ENCODE measurements at places on chromosomes 5 and 9.

DNA sequence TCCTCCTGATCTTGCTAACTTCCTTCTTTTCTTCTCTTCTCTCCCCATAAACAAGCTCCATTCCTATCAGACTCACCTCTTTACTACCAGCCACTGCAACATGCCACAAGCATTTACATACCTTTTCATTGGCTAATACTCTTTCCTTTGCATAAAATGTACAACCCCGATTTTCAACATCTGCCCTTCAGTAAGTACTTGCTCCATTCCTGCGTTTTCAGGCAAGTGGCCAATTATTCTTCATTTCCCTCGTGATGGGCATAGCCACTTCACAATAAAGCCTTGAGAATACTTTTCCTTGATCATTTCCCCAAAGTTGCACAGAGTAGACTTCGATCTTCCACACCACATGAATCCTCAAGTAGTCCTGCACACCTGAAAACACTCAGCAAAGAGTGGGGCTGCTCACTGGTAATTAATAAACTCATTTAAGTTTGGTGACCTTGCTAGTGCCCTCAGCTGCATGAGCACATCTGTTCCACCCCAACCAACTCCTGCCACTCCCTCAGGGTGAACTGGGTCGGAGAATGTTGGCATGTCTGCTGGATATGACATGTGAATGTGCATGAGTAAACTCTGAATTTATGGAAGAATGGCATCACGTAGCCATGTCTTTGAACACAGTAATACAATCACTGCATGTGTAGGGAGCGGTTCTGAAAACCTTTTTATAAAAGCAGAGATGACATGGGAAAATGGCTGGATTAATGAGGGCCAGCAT lies 535.8 kb downstream of the SEMA5A start:
- peak; percentile 59 for DNase-seq

- DNase-seq: no peak
These were observed 37.9 kb downstream of the SPZ1 start for GRCh38 chr5:80357671-80358070.

GRCh38 chr9:112249277-112249676 lies 74.2 kb upstream of the SUSD1 start:
- DNase-seq: no peak

GRCh38 chr9:16282216-16282615 lies 588.3 kb downstream of the BNC2 start:
- DNase-seq: no peak

- no peak for DNase-seq
These were observed 91.2 kb downstream of the RFK start for GRCh38 chr9:76302947-76303550.

- DNase-seq: no peak
These were observed 20.1 kb downstream of the FIBCD1 start for GRCh38 chr9:130918826-130919558.

GRCh38 chr5:6326776-6327175 lies 51.6 kb downstream of the MED10 start:
- DNase-seq: no peak

GRCh38 chr9:127123064-127123890 lies 842 bp upstream of the ANGPTL2 start:
- no peak for DNase-seq

GRCh38 chr5:55520117-55520839 lies 14.5 kb downstream of the PLPP1 start:
- DNase-seq: no peak

DNA sequence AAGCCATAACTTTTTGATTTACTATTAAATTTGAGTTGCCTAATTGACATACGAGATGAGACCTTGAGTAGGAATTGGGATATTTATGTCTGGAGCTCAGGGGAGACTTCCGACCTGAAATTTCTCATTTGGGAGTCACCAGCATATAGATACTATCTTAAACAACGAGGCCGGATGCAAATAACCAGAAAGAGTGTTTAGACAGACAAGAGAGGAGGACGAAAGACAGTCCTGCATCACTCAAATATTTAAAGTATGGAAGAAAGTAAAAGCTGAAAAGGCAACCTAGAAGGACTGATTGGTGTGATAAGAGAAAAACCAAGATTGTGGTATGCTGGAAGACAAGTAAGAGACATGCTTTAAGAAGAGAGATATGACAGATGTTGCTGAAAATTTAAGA lies 675.0 kb upstream of the NUDT12 start:
- no peak for DNase-seq

- no peak for DNase-seq
These were observed 9.6 kb downstream of the SEC61B start for GRCh38 chr9:99231711-99232110.

GRCh38 chr9:126204708-126205225 lies 121.9 kb upstream of the MVB12B start:
- DNase-seq: no peak

- DNase-seq: no peak
These were observed 47.1 kb upstream of the PCA3 start for GRCh38 chr9:76717176-76717575.

GRCh38 chr5:40171971-40172370 lies 507.7 kb upstream of the PTGER4 start:
- DNase-seq: peak; percentile 15

GRCh38 chr5:74916831-74917710 lies 50.9 kb upstream of the FAM169A start:
- DNase-seq: no peak

DNA sequence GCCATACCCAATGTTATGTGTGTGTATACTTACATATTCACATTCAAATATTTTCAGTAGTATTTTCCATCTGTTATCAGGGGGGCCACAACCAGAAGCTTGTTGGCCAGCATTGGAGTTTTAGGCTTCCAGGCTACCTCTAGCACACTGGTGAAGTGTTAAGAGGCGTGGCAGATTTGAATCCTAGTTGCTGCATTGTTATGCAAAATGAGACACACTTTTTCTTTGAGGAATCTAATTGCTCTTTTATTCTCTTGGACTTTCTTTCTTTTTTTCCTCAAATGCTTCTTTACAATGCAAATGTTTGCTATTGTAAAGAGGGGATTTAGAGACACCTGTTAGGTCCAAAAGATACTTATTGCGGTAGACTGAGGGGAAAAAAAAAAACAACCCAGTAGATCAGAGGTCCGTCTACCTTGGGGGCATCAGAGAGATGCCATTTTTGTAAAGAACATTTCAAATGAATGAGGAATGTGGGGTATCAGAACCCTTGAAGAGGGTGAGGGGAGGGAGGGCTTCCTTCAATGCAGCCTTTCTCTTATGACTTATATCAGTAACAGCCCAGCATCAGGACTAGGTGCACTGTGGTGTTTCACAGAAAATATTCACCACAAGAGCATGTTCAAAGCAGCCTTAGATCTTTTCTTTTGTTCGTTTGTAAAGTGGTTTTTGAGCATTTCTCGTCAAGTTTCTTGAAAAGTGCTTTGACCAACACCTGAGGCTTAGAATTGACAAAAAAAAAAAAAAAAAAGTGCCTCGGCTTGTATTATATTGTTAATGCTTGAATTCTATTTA lies 3.8 kb downstream of the SMARCA2 start:
- no peak for DNase-seq

- DNase-seq: no peak
These were observed 41.5 kb downstream of the UBE2R2 start for GRCh38 chr9:33858423-33858822.

- no peak for DNase-seq
These were observed 77.2 kb upstream of the TARS1 start for GRCh38 chr5:33363537-33363936.

DNA sequence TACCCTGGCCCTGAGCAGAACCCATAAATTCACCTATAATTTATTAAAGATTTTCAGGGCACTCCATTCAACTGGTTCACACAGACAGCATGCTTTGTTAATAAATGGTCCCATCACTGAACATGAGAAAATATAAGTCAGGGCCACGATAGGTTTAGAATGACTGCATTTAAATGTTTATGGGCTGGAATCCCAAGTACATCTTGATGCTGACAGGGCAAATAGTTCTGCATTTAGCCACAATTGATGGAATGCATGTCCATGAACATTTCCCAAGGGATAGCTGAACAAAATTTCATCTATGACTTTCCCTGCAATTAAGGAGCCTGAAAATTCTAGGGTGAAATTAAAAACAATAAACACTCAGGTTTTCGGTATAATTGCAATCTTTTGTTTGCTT lies 124.5 kb downstream of the CAAP1 start:
- no peak for DNase-seq

DNA sequence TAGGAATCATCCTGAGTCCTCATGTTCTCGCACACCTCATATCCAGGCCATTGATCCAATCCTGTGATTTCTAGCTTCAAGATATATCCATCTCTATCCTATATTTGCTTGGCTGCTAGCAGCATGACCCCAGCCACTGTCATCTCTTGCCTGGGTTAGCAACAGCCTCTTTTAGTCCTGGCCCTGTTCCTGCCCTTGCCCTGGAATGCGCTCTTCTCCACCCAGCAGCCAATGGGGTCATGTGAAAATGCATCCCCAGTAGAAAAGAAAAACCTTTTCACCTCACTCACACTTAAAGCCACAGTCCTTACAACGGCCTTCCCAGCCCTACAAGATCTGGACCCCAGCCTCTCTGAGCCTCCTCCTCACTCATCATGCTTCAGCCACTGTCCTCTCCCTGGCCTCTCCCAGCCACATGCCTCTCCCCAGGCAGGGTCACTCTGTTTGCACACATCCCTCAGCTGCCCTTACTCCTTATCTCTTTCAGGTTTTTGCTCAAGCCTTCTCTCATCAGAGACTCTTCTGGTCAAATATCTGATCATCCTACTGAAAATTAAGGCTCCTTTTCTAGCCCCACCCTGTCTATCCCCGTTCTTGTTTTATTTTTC lies 34.3 kb upstream of the NR3C1 start:
- DNase-seq: no peak

- DNase-seq: no peak
These were observed 14.6 kb downstream of the ANKS6 start for GRCh38 chr9:98781588-98782383.

DNA sequence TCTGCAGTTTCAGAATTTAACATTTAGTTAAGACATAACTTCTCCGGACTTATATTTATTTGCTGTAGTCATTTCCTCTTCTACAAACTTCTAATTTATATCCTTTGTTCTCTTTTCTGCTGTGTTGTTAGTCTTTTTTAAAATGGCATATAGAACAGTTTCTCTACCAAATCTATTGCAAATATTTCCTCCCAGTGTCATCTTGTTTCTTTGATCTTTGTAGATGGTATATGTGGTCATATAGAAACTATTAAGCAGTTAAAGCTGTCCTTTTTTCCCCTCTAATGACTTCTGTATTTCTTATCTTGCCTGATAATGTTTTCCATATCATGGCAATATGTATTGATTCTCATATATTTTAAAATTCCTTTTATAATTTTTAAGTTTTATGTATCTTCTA lies 264.5 kb downstream of the MCTP1 start:
- DNase-seq: no peak

DNA sequence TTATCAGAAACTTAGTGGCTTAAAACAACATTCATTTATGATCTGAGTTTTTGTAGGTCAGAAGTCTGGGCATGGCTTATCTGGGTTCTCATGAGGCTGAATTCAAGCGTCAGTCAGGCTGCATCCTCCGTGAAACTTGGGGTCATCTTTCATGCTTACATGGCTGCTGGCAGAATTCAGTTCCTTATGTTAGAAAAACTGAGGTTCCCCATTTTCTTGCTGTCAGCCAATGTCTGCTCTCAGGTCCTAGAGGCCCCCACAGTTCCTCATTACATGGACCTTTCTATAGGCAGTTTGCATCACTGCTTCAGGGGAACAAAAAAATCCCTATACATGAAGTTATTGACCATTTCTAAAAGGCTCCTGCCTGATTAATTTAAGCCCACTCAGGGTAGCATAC lies 83.8 kb upstream of the NMUR2 start:
- DNase-seq: no peak

DNA sequence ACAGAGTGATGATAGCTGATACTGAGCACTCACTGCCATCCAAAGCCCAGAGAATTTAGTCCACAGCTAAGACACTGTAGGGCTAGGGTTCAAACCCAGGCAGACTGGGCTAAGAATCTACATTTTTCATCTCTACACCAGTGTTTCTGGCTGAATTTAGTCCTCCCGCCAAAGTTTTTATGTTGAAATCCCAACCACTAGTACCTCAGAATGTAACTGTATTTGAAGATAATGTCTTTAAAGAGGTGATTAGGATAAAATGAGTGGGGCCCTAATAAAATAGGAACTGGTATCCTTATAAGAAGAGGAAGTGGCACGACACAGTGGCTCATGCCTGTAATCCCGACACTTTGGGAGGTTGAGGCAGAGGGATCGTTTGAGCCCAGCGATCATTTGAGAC lies 4.3 kb downstream of the GNA14 start:
- no peak for DNase-seq

DNA sequence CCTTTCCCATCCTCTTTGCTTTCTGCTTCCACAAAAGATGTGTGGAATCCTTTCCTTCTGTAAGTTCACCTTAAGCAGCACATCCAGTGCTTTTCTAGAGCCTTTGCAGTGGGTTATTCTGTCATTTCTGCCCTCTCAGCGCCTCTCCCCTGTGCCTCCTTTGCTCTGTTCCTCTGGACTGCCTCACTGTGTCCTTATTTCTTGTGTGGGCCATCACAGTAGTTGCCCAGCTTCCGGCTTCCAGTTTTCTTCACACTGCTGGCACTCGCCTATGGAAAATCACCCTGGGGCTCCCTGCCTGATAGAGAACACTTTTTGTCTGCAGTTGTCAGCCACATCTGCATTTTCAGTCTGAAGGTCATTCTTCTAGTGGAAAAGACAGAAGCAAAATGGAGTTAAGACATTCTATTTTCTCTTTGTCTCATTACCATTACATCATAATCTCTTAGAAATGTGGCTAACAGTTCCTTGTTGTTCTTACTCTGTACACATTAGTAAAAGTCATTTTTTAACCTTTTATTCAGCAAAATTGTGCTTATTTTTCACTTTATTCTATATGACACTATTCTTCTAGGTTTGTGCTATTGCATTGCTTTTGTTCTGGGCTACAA lies 64.1 kb upstream of the ZNF608 start:
- DNase-seq: no peak

DNA sequence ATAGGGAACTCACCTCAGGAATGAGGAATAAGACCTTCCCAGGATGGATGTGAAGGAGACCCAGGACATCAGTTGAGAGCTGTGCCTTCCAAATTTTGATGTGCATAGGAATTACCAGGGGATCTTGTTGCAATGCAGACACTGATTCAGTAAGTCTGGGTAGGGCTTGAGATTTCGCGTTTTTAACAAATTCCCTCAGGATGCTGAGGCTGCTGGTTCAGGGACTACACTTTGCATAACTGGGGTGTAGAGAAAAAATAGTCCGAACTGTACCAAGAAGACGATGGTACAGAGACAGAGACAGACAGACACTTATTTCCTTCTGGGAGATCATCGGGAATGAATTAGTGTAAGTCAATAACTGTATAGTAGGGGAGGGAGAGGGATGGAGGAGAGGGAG lies 82.3 kb upstream of the FREM1 start:
- DNase-seq: no peak

GRCh38 chr9:127943731-127944144 lies 6.1 kb upstream of the DPM2 start:
- DNase-seq: peak; percentile 47

DNA sequence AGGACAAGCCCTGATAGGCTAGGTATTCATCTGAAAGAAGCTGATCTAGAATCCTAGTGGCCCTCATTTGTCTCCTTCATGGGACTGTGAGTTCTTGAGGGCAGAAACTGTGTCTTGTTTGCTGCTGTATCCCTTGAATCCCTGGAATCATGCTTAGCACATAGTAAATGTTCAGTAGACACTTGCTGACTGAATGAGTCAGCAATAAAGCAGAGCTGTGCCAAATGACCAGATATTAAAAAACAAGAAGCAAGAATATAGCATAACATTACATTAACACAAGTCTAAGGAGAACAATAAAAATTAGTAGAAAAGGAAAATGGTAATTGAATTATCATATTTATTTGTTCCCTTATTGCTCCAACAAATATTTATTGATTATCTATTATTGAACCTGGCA lies 420.5 kb downstream of the ZSWIM6 start:
- no peak for DNase-seq
